ENCODE measurements at places on chromosomes 11 and 22.

DNA sequence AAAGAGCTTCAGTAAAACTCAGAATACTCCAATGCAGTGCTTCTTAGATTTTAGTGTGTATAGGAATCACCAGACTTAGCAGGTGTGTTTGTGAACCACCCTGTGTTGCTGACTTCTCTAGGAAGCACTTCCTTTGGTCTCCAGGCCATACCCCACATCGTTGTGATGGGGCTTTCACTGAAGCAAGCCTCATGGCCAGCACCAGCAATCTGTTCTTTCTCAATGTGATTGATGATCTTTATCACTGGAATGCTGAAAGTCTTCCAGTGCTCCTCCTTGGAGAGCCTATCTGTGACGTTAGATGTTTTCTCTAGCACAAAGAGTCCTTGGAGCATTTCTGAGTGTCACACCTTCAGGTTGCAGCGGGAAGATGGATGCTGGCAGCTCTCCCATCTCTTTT is 280.5 kb downstream of the DDX10 start:
- no peak for DNase-seq

DNA sequence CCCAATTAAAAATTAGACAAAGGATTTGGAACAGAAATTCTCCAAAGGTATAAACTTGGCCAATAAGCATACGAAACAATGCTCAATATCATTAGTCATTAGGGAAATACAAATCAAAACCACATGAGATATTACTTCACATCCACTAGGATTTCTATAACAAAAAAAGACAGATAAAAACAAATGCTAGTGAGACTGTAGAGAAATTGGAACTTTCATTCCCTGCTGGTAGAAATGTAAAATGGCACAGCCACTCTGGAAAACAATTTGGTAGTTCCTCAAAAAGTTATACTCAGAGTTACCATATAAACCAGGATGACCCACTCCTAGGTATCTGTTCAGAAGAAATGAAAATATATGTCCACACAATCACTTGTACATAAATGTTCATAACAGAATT is 71.6 kb downstream of the RPL27A start:
- DNase-seq, result no peak

- DNase-seq, result no peak
Observed at GRCh38 chr11:12200991-12201985, 90.9 kb downstream of the MICAL2 start.

- DNase-seq, result no peak
Observed at GRCh38 chr22:19520007-19520406, 4.2 kb downstream of the CLDN5 start.

GRCh38 chr11:83006877-83007330 is 64.8 kb downstream of the RAB30 start:
- no peak for DNase-seq

DNA sequence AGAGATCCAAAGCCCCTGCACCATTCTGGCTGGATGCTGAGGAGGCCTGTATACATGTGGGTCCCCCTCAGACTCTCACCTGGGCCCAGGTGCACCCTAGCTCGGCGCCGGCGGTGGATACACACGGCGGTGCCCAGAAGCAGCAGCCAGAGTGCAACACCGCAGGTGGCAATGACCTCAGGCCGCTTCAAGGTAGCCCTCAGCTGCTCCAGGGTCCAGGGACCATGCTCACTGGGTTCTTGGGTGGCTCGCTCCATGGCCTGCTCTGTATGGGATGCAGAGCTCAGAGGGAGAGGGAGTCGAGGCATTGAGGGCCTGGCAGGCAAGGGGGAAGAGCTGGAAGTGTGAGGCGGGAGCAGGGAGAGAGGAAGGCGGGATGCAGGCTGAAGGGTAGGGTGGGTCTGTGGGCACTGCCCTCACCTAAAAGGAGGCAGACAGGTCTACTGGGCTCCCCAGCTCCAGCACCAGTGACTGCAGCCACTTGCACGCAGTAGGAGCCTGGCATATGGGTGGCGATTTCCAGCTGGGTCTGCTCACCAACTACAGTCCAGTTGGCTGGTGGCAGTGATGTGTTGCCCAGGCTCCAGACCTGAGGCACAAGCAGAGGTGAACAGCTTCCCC is 3.8 kb downstream of the ROBO4 start:
- no peak for DNase-seq

GRCh38 chr11:71962428-71963038 is 33.7 kb downstream of the RNF121 start:
- DNase-seq, result no peak

DNA sequence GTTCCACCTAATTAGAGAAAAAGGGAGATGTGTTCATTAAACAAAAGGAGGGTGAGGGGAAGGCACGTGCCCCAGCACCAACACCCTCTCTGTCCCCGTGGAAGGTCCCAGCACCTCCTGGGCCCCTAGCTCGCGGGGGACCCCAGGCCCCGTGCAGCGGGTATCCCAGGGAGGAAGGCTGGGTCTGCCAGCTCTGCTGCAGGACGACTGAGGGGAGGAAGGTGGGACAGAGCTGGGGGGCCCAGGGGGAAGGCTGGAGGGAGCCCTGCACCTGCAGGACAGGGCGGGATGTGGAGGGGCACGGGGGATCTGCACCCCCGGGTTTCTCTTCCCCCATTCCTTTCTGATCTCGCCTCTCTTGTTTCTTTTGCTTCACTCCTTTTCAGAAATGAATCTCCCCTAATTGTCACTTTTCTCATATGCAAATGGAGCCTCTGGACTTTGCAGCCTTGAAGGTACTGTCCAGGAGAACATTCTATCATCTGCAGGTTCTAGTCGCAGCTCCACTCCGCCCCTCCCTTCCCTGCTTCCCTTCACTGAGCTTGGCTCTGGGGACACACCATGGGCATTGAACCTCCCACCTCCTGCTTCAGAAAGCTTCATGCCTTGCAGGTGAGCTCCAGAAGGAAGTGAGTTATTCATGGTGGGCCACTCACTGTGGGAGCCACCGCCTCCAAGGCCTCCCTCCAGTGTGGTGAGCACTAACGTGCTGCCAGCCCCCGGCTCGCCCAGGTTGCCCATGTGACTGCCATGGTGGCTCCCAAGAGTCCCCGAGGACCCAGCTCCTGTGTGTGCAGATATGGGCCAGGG is 111.0 kb downstream of the ST3GAL4 start:
- DNase-seq, result no peak

All from stimulated activated CD4-positive, alpha-beta T cell treated with anti-CD3 and anti-CD28 coated beads, Interleukin-12 subunit alpha, Interleukin-12 subunit beta, amount 100 ng/mL, for 4 hours (primary cell).